Stimulated activated CD4-positive, alpha-beta T cell treated with anti-CD3 and anti-CD28 coated beads, TNF-alpha, amount 100 ng/mL, for 48 hours (primary cell): ENCODE measurements at places on chromosomes 1 and 21.

DNA sequence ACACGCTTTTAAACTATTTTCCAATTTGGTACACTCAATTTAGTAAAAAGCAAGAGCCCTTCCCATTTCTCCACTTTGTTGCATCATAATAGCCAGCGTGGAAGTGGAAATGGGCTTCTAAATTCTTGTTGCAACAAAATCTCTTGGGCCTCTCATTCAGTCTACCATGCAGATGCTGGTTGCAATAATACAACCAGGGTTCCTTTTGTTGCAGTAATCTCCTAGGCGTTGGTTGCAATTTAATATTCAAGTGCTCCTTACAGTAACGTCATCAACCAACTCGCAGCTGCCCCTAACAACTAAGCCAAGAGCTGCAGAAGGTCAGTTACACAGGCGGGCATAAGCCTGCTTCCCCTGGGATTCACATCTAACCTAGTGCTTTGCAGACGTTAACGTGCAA lies 2.7 kb upstream of the HDGF start:
- no peak for DNase-seq

DNA sequence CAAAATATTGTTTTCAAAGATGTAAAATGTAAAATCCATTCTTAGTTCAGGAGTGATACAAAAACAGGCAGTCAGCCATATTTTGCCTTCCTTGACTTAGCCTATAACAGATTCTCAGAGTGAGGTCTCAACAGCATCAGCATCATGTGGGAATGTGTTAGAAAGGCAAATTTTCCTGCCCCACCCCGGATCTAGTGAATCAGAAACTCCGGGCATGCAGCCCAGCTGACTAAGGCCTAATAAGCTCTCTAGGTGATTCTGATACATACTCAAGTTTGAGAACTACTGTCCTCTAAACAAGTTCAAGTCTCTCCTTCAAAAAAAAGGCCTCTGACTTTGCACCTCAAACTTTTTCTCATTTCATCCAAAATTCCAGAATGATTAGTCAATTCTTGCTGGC lies 46.9 kb upstream of the PRRC2C start:
- DNase-seq: no peak

- DNase-seq: no peak
Measured at GRCh38 chr1:89657886-89658285, 25.0 kb downstream of the LRRC8C start.

GRCh38 chr1:243733670-243734307 lies 116.3 kb downstream of the AKT3 start:
- DNase-seq: no peak

DNA sequence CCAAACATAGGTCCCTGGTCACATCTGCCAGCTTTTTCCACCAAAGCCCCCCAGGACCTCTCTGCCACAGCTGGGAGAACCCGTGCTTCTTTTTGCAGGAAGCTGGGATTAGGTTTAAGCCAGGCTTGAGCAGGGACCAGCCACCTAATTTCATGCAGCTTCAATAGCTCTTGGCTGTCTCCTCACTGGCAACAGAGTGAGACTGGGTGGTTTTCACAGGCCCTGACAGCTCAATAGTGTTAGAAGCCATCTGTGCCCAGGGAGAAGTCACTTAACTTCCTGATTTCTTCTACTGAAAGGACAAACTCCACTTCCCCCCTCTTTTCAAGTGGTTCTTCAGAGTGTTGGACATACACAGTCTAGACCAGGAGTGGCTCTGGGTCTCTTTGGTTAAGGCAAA lies 20.4 kb upstream of the SRSF4 start:
- DNase-seq: no peak

- no peak for DNase-seq
Measured at GRCh38 chr21:46297338-46298271, 11.5 kb downstream of the YBEY start.

DNA sequence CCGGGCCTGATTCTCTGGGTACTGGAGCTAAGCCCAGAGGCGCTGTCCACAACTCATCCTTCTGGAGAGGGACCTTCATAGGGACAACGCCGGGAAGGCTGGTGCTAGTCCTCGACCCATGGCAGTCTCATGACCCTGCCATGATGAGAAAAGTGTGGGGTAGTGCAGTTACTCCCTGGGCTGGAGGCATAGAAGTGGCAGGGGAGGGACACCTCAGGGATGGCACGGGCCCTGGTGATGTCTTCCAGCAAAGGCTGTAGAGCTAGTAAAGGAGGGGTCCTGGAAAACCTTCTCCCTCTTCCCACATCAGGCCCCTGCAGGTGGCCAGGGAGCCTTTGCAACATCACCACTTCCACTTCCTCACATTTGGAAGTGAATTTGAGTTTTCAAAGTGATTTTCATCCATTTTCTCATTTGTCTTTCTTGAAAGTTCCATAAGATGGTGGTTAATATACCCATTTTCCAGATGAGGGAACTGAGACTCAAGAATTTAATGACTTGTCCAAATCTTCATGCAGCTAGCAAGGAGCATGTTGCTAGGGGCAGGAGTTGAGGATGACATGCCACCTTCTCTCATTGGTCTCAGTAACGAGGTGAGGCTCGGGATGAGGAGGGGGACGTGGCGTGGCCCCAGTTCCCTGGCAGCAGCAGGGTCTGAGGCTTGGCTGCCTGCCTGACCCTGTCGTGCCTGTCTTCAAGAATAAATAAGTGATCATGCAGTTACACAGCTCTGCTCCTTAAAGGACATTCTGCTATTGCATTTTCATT lies 3.3 kb upstream of the GOLT1A start:
- DNase-seq: no peak

DNA sequence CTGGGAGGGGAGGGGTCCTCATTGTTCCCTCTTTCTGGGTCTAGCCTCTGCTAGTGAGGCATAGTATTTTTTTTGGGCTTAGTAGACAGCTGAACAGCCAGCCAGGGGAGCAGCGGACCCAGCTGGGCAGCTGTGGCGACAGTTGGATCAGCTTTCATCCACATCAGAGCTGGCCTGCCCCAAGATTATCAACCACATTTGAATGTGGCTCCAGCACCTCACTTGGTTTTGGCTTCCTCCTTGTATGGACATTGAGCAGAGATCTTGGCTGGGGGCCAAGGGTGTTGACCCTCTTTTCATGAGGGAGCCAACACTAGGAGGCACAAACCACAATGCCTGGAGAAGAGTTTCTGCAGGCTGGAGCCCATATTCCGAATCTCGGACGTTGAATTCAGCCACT lies 25.0 kb downstream of the WNT4 start:
- no peak for DNase-seq

DNA sequence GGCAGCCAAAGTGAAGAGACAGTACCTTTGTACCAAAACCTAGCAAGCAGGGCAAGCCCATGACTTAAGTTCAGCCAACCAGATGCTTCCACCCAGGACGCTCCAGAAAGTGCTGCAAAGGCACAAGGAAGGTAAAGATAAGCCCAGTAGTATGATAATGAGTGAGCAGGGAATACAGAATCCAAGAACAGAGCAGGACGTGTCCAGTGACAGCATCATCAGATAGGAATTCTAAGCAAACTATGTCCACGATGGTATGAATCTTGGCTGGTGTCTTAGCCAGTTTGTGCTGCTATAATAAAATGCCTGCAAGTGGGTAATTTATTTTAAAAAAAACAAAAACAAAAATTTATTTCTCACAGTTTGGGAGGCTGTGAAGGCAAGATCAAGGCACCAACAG lies 13.6 kb downstream of the GJA4 start:
- DNase-seq: no peak

- DNase-seq: no peak
Measured at GRCh38 chr1:44314452-44314851, 40.6 kb downstream of the ERI3 start.

DNA sequence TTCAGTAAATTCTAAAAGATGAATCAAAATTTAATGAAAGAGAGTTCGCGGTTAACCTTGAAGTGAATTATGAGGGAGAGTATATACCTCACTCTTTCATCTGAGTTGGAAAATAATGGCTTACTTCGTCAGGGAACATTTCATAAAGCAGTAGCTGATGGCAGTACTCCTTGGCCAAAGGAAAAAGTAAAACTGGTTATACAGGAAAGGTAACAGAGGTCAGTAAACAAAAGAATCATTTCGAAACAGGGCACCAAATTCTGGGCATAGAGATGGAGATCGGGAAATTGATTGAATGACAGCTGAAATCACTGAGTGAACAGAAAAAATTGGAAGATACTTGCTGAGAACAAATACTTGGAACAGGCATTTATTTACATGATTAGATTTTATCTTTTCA lies 199.0 kb downstream of the OLFM3 start:
- DNase-seq: no peak

DNA sequence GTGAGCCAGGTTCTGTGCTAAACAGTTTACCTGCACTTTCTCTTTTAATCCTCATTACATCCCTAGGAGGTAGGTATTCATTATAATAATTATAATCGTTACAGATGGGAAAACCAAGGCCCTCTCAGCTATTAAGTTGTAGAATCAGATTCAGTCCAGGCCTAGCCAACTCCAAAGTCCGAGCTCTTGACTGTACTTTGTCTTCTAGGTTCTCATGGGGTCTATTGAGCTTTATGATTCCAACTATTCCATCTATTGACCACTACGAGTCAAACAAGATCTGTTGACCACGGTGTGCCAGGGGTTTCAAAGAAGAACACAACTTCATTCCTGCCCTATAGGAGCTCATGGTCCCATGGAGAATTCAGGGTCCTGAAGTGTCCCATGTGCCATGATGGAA lies 2.0 kb downstream of the IFNLR1 start:
- no peak for DNase-seq
